MCF 10A (cell line): ENCODE measurements at places on chromosomes 11 and 22.

DNA sequence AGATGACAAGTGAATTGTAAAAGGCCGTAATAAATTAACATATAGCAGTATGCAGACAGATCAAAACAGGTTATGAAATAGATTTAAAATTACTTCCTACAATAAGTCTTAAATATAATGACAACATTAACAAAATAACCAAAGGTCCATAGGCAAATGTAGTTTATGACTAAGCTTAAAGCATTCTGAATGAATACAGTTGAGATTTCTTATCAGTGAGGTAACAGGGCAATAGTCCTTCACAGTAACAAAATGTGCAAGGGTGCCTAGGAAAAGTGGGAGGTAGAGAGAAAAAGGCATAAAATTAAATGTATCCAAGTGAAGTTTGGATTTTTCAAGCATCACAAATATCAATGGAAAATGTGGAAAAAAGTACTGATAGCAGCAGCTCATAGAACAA, 20.9 kb upstream of the P4HA3 start:
- DNase-seq: no peak

DNA sequence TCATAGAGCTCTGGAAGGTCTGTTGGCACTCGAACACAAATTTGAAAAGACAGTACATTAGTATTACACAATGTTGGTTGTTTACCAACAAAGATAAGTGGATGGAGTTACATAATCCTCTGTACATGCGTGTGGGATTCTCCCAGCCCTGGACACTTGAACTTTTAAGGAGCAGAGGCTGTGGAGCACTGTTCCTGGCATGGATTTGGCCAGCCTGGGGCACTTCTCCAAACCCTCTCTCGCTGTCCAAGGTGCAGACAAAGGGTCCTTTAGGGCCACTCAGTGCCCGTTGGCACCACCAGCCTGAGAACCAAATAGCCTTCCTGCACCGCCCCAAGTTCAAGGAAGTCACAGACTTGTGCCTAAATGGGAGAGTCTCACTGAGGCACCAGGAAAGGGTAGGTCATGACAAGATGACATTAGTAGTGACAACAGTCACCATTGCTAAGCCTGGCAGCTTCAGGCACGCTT, 1.6 kb upstream of the ANO1 start:
- DNase-seq: no peak

- DNase-seq: no peak
These were observed 21.7 kb upstream of the PDGFB start for GRCh38 chr22:39266398-39267030.

- no peak for DNase-seq
These were observed 11.3 kb downstream of the LRFN4 start for GRCh38 chr11:66868082-66868725.

DNA sequence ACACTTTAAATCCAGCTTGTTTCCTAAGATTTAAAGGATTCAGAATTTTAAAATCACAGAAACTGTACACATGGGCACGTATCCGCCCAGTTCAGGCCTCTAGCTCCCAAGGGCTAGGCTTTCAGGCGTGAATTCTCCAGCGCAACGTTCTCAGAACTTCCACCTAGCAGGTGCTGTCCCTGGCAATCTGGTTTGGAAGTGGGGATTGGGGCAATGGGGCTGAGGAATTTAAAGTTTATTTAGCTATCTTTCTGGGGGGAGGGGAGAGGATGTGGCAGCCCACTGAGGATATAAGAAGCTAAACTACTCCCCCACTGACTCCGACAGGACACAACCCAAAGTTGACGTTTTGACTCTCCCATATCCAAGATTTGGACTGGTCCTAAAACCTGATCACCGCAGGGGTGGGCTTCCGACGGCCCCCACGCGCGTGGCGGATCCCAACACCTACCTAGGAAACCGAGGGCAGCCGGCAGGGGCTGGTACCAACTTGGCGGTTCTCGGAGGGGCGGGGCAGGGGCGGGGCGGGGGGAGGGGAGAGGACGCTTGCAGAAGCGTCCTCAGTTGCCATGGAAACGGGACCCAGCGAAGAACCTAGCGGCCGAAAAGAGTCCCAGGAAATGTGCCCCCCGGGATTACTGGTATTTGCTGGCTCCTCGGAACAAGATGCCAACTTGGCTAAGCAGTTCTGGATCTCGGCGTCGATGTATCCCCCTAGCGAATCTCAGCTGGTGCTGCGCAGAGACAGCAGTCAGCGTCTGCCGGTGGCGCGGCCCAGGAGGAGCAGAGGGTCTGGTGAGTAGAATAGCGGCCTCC, at the start of gene HOATZ:
Gene HOATZ (plus strand): TSS at position 563 of the 816 bp plus-strand sequence. CDS start 7 bp downstream, at position 570.
- DNase-seq: no peak

DNA sequence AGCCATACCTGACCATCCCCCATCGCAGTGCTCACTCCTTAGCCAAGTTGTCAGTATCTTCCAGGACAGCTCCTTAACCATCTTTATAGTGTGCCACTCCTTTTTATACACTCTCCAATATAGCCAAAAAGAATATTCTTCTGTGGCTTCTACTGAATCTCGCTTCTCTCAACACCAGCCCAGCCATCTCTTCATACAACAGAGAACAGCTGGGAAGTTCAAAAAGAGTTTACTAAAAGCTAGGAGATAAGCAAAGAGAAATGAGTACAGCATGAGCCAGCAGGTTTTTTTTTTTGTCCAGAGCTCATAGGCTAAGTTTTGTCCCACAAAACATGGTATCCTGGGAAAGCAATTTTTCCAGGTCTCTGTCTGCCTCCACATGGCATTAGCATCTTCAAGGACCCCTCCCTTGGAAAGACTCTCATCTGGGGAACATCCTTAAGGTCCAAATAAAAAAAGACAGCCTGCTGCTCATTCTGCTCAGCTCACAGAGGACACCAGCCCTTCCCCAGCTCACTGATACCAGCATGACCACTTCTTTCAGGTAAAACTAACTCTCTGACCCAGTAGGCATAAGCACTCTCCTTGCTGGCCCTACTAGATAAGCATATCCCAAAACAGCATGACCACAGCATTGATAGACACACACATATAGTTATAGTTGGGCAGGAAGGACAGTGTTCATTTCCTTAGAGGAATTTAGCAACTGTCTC, 48.8 kb upstream of the YWHAH start:
- no peak for DNase-seq

DNA sequence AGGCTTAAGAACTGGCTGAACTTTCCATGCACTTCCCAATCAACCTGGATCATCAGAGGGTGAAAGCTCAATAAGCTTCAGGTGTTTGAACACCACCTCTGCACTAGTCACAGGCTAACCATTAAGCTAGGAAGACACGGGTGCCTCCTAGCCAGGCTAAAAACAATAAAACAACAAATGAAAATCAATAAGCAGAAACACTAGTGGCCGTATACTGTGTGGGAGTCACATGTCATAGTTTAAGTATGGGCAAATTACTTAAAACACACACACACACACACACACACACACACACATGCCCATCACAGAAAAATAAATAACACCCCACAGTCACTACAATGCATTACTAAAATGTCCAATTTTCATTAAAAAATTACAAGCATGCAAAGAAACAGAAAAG, 85.2 kb downstream of the APOL5 start:
- no peak for DNase-seq

GRCh38 chr11:70549386-70549785, 151.1 kb downstream of the CTTN start:
- no peak for DNase-seq

- DNase-seq: no peak
These were observed 48.2 kb upstream of the FTH1 start for GRCh38 chr11:62015615-62016014.
